Naive B cell (primary cell): ENCODE measurements at places on chromosomes 2 and 18.

DNA sequence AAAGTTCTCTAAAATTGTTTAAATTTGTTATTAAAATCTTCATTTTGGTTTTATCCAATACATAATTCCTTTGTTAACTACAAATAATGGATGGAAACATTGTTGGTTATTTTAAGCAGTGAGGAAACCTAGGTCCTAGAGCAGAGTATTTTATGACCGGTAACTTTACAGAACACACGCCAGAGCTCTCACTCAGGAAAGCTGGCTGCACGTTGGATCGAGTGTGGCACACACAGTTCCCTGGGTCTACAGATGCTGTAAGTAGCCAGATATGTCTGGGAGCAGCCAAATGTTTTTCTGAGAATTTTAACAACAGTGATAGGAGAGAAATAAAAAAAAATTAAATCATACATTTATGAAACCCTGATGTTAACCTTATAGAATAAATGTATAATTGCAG is 264.4 kb downstream of the ZNF407 start:
- H3K27me3 ChIP-seq, result no peaks in the 10 kb centered on the region
- no peak overlapping the region for H3K4me3 ChIP-seq
- no peak overlapping the region for H3K27ac ChIP-seq
- no peaks in the 10 kb centered on the region for H3K4me1 ChIP-seq
- no peak for DNase-seq

GRCh38 chr2:208189069-208189809 is 591 bp downstream of the C2orf80 start:
- peaks cover 2% of the 10 kb centered on the region for H3K27me3 ChIP-seq
- no peaks in the 10 kb centered on the region for H3K36me3 ChIP-seq
- no peak overlapping the region for H3K4me3 ChIP-seq
- H3K27ac ChIP-seq, result no peak overlapping the region
- no peak for DNase-seq
- H3K4me1 ChIP-seq, result no peaks in the 10 kb centered on the region

DNA sequence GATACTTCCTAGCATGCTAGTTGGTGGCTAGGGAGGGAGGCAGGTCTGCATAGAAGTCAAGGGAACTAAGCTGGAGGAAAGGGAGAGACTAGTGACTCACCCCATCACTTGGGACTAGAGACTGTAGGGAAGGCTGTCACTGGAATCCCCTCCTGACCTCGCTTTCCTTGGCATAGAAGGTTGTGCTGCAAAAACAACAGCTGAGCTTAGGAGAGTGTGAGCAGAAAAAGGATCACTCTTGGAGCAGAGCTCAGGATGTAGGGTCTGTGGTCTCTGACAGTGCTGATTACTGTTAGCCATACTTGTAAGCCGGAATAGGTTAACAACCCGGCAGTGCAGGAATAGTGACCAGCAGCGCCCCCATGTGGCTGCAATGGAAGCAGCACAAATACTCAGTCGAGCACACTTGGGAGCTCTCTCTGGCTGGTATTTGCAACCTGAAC is 66.9 kb upstream of the SMAD2 start:
- H3K27ac ChIP-seq, result no peak overlapping the region
- H3K4me3 ChIP-seq, result no peak overlapping the region
- peaks cover 31% of the 10 kb centered on the region for H3K27me3 ChIP-seq
- no peaks in the 10 kb centered on the region for H3K36me3 ChIP-seq

DNA sequence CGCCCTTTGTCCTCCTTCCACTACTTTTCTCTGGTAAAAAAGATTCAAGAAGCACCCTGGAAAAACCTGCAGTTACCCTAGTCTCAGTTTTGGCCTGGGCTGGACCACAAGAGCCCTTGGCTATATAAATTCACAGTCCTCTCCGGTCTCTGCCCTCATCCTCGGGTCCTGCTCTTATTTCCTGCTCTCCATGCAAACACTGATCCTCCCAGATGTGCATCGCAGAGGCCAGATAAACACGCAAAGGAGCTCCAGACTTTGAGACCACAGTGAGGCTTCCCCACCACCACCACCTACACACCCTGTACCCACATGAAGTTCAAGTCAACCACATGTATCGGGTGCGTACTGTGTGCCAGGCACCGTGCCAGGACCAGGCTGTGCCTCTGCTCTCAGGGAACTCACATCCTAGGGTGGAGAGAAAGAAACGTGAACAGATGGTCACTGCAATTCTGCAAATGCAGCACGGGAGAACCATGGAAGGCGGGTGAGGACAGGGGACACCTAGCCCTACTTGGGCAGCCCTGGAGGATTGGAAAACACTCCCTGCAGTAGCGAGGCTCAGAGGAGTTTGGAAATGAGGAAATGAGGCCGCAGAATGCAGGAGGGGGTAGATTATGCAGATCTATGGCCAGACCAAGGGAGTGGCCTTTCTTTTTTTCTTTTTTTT is 7.4 kb downstream of the CTDSP1 start:
- H3K36me3 ChIP-seq, result no peaks in the 10 kb centered on the region
- H3K4me1 ChIP-seq, result peaks cover 37% of the 10 kb centered on the region
- DNase-seq, result no peak
- peak overlapping the region; percentile 87 for H3K4me3 ChIP-seq
- peak overlapping the region; percentile 96 for H3K27ac ChIP-seq
- H3K27me3 ChIP-seq, result no peaks in the 10 kb centered on the region

GRCh38 chr2:241267249-241268067 is 48.0 kb downstream of the HDLBP start:
- peaks cover 10% of the 10 kb centered on the region for H3K36me3 ChIP-seq
- H3K4me3 ChIP-seq, result no peak overlapping the region
- H3K4me1 ChIP-seq, result peaks cover 30% of the 10 kb centered on the region

GRCh38 chr2:129281791-129282530 is 697.5 kb upstream of the RAB6C start:
- H3K4me1 ChIP-seq, result no peaks in the 10 kb centered on the region
- no peak overlapping the region for H3K4me3 ChIP-seq

DNA sequence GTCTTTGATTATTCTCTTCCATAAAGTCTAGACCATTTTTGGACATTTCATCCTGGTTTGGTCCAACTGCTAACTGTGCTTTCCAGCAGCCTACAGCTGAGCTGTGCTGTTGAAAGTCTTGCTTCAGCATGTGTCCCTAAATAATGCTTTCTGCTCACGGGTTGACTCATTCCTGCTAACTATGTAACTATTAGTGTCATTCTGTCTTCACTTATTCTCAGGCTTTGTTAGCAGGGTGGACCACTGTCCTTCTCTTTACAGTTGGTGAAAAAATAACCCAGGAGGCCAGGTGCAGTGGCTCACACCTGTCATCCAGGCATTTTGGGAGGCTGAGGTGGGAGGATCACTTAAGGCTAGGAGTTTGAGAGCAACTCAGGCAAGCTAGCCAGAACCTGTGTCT is 8.9 kb downstream of the ADAM23 start:
- no peak for DNase-seq
- no peaks in the 10 kb centered on the region for H3K36me3 ChIP-seq
- H3K27me3 ChIP-seq, result no peaks in the 10 kb centered on the region

GRCh38 chr2:20656561-20656960 is 5.7 kb upstream of the HS1BP3 start:
- H3K4me3 ChIP-seq, result no peak overlapping the region
- peaks cover 46% of the 10 kb centered on the region for H3K27me3 ChIP-seq
- H3K36me3 ChIP-seq, result no peaks in the 10 kb centered on the region
- no peak for DNase-seq
- no peak overlapping the region for H3K27ac ChIP-seq

- H3K27me3 ChIP-seq, result peaks cover 5% of the 10 kb centered on the region
- H3K27ac ChIP-seq, result no peak overlapping the region
- no peaks in the 10 kb centered on the region for H3K4me1 ChIP-seq
- DNase-seq, result no peak
Observed at GRCh38 chr18:67242001-67242400, 274.5 kb downstream of the DSEL start.

DNA sequence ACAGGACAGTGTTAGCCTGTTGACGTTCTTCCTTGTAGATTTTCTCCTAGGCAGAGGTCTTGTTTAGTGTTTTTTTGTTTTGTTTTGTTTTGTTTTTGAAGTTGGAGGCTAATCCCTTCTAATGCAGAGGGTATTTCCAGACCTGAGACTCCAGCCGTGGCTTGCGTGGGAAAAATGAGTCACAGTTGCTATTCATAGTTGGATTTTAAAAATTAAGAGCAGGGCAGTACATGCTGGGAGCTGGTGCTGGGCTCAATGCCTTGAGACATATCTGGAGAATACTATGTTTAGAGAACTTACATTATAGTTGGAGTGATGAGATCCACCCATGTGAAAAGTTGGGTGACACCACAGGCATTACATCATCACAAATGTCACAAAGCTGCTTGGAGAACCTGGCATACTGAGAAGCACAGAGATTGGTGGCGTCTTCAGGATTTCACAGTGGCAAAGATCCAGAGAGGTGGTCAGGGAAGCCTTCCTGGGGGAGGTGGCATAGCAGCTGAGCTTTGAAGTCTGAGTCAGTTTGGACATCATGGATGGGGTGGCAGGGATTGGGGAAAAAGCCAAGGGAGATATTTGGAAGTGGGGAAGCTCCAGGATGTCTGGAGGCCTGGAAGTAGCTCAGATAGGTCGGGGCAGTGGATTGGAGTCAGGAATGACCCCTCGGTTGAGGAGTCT is 249.4 kb downstream of the LOXHD1 start:
- no peaks in the 10 kb centered on the region for H3K4me1 ChIP-seq
- H3K36me3 ChIP-seq, result no peaks in the 10 kb centered on the region
- no peak overlapping the region for H3K4me3 ChIP-seq
- no peak for DNase-seq
- peaks cover 12% of the 10 kb centered on the region for H3K27me3 ChIP-seq

DNA sequence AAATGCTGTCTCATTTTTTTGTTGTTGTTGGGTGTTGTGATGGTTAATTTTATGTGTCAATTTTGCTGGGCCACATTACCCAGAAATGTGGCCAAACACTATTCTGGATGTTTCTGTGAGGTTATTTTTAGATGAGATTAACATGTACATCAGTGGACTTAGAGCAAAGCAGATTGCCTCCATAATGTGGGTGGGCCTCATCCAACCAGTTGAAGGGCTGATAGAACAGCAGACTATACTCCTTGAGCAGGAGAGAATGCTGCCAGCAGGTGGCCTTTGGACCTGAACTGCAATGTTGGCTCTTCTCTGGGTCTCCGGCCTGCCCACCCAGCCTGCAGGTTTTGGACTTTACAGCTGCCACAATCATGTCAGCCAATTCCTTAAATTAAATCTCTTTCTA is 169.0 kb downstream of the FTCDNL1 start:
- no peaks in the 10 kb centered on the region for H3K36me3 ChIP-seq
- H3K4me1 ChIP-seq, result no peaks in the 10 kb centered on the region
- peaks cover 7% of the 10 kb centered on the region for H3K27me3 ChIP-seq
- DNase-seq, result no peak
- H3K27ac ChIP-seq, result no peak overlapping the region
- H3K4me3 ChIP-seq, result no peak overlapping the region

DNA sequence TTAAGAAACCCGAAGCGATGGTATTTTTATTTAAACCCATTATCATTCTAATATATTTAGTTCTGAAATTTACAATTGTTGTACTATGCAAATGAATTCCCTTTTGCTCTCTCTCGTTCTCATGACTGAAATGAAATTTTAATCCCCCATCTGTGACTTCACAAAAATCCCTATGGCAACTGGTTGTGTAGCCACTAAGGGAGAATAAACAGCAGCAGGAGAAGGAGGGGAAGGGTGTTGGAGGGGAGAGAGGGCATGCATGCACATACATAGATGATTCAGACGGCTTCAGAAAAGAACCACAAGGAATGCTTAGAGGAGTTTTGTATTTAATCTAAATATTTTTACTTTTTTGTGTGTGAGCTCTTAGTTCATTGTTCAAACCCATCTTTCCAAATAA is 36.8 kb downstream of the CPS1 start:
- no peak overlapping the region for H3K4me3 ChIP-seq
- H3K36me3 ChIP-seq, result peaks cover 4% of the 10 kb centered on the region
- DNase-seq, result no peak
- no peaks in the 10 kb centered on the region for H3K27me3 ChIP-seq
- no peaks in the 10 kb centered on the region for H3K4me1 ChIP-seq

DNA sequence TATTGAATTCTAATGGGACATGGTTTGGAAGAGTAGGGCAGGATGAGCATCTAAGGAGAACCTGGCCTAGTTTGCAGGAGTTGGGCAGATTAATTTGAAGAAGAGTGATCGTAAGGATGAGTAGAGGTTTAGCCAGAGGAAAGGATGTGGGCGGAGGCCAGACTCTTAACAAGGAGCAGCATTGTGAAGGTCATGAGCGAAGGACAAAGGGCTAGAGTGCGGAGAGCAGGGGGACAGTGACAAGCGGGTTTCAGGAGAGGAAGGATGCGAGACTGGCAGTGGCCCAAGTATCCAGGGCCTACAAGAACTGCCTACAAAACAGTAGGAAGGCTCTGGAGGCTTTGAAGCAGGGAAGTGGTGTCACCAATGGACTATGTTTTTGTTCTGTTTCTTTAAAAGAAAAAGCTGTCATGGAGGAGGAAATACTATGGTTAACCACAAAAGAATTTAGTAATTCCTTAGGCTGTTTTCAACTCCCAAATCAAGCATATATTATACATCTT is 20.1 kb downstream of the SLC66A3 start:
- no peak overlapping the region for H3K4me3 ChIP-seq
- H3K4me1 ChIP-seq, result peaks cover 6% of the 10 kb centered on the region
- no peak overlapping the region for H3K27ac ChIP-seq
- H3K27me3 ChIP-seq, result no peaks in the 10 kb centered on the region

DNA sequence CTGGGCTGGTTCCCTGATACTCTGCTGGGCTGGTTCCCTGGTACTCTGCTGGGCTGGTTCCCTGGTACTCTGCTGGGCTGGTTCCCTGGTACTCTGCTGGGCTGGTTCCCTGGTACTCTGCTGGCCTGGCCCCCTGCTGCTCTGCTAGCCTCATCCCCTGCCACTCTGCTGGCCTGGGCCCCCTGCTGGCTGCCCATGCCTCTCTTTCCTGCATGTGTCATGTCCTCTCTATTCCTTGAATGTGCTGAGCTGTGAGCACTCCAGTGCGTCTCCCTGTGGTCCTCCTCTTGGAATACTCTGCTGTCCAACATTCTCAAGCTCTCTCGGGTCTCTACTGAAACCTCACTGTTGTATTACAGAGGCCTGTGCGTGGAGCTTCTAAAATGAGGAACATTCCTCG is 216.3 kb downstream of the RNF144A start:
- peaks cover under 1% of the 10 kb centered on the region for H3K4me1 ChIP-seq
- H3K27me3 ChIP-seq, result no peaks in the 10 kb centered on the region
- DNase-seq, result no peak
- no peak overlapping the region for H3K4me3 ChIP-seq
- H3K27ac ChIP-seq, result no peak overlapping the region
